ENCODE measurements at places on chromosomes 7 and 10.

GRCh38 chr10:130036296-130037065, 72.4 kb upstream of the EBF3 start:
- no peak for DNase-seq

DNA sequence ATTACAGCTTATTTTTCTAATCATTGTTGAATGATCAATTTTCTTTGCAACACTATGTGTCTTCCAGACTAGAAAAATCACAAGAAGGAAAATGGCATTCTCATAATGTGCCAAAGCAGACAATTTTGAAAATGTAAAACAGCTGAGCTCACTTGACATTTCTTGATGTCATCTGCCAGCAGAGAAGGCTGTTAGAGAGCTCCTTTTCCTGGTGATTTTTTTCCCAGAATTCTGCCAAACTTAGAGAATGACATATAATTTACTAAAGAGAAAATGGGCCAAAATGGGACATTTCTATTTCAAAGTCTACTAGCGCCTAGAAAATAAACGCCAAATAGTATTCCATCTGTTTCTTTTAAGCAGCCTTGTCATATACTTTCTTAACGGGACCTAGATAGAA, 88.9 kb upstream of the CSTF2T start:
- no peak for DNase-seq

GRCh38 chr10:80415734-80416478, 7.6 kb downstream of the PRXL2A start:
- no peak for DNase-seq

DNA sequence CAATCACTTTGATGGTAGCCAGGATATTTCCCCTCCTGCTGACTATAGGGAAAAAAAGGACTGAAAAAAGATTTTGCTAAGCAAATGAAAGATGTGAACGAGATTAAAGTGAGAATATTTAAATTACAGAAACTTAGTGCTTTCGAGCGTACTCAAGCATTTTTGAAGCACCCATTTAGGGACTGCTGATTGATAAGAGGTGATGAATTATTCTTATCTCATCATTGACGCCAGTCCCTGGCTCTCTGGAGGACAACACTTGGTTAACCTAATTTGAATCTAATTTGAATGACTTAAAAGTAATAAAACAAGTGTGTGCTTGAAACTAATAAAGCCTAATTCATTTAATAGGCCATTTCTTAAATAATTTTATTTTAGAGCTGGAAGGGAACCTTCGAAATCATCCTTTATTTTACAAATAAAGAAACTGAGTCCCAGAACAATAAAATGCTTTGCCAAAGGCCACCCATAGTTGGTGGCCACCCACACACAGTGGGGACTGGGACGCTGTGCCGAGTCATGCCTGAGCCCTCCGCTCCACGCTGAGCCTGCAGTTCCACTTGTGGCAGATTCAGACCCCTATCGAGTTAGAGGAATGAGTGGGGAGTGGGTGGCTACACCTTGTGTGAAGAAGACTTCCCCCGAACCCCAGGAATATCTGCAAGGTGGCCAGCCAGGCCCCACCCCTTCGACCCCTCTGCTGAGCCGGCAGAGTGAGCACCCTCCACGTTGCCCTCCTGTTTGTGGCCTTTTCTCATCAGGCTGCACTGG, 61.1 kb upstream of the SAMD8 start:
- DNase-seq, result no peak

GRCh38 chr7:68429411-68430117, 1168.7 kb upstream of the AUTS2 start:
- no peak for DNase-seq

- DNase-seq, result no peak
Measured at GRCh38 chr7:27248427-27248806, 5.8 kb downstream of the EVX1 start.

DNA sequence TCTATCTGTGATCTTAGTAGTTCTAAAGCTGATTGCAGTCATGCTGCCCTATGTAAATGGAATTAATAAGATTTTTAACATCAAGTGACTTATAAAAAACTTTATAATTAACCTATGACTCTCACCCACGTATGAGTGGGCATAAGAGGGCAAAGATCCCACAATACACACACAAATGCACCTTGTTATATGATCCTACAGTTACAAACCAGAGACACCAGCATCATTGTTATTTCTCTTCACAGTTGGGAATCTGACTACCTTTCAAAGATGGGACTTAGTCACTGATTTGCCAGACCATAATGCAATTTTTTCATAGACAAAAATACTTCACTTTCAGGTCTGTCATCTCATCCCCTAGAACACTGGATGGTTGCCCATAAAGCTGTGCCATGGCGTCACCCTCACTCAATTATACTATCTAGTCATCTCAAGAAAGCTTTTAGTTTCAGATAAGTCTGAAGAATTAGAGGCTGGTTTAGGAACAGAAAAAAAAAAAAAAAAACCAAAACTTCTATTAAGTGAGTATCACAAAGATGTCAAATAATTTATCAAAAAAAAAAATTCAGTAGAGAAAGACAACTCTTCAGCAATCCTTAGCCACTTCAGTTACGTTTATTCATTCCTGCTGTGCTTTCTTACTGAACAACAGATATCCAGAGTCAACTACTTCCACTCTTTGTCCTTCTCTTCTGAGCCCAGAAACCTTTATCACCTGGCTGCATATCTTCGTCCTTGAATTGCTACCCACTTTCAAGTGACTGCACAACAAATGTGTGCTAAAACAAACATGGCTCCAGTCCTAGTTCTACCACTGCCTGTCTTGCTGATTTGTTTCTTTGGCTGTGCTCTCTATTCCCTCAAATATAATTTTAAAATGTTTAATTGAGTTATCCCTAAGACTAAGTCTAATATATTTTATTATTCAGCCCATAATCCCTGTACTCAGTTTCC, 175.0 kb upstream of the CHRM2 start:
- no peak for DNase-seq

GRCh38 chr10:500876-501275, 188.6 kb downstream of the DIP2C start:
- DNase-seq, result no peak

- peak; percentile 10 for DNase-seq
Measured at GRCh38 chr7:23531050-23531793, 559 bp downstream of the TRA2A start.

DNA sequence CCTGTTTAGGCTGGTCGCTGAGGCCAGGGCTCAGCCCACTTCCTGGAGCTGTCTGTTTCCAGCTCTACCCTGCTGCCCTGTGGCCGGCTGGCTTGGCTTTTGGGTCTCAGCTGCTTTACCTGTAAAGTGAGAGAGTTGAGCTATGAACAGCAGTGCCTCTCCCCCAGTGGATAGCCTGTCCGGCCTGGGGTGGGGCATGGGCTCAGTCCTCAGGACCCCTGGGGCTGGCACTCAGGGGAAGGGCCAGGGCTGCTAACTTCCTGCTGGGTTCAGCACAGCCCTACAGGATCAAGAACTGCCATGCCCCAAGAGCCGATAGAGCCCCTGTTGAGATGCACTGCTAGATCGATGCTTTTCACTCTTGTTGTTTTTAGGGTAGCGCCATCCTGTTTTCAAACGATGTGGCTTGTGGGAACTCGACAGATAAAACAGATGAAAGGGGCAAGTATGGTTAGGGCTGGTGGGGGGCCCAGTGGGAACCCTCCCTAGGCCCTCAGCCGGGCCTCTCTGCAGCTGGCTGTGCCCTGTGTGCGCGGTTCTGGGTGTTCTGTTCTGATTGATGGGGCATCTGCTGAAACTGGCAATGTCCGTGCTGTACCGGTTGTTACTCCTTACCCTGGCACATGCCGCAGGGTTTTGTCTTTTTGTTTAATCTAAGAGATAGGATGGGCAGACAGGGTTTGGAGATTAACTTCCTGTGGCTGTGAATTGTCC, 10.0 kb upstream of the SFRP5 start:
- DNase-seq, result no peak

DNA sequence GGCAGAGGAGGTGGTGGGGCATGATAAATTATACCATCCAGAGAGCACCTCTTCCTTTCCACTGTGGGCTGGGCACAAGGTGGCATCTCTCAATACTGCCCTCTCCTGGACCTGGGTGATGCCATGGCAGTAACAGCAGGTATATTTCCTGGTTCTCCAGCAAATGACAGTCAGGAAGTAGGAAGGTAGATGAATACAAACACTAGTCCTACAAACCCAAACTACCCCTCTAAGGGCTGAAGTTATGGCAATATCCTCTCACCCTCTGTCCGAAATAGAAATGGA, 1004.9 kb downstream of the KCNMA1 start:
- DNase-seq, result no peak

- DNase-seq, result no peak
Measured at GRCh38 chr10:113843972-113844485, 9.9 kb downstream of the DCLRE1A start.

DNA sequence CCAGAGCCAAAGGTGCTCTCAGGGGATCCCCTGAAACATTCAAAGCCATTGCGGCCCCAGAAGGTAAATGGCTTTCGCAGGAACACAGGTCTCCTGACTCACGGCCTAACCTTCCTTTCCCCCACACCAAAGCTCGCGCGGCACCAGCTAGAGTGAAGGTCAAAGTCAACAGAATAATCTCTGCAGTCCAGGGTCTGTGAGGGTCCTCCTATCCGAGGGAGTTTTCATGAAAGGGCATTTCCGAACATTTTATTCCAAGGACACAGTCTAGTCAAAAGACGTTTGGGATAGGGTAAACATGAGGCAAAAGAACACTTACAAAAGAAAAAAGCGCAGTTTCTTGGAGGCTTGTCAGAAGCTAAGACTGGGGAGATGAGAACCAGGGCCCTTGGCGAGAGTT, 559 bp upstream of the STEAP2 start:
- no peak for DNase-seq

DNA sequence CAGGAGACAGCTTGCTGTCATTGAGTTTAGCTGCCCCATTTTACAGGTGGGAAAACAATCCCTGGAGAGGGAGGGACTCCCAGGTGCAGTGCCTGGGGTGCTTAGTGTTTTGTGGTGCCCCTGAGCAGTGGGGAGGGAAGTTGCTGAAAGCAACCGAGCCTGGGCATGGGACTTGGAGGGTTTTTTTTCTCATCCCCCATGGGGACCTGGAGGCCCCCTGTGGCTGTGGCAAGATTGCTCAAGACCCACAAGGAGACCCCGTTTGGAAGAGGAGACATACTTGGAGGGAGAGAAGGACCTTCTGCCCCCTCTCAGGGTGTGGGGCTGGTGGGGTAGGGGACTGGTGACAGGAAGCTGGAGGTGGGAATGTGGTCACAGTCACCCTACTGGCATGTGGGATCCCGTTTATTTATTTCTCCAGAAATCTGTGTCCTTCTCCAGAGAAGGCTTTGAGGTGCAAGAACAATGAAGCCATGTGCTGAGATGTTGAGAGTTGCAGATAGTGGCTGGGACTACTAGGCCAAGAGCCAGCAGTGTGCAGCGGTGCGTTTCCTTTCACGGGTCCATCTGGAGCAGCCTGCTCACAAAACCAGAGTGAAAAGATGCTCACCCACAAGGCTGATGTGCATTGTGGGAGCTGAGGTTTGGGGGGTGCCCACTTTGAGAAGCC, 21.5 kb downstream of the ZMIZ1 start:
- DNase-seq, result no peak

DNA sequence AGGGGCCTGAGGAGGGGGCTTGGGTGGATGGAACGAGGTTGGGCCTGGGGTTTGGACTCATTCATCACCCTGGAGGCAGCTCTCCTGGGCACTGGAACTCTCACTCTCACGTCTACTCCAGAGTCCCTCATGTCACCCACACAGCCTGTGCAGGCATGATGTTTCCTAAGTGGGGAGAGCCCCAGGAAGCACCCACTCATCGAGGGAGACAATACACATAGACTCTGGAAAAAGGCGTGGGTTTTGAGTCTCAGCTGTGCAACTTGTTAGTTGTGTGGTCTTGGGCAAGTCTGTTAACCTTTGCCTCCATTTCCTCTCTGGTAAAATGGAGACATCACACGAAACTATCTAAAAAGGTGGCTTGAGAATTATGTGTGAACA, 25.9 kb upstream of the RBM20 start:
- DNase-seq, result no peak

- no peak for DNase-seq
Measured at GRCh38 chr7:34709771-34710170, 51.8 kb downstream of the NPSR1 start.

GRCh38 chr10:4063717-4064116, 278.7 kb upstream of the KLF6 start:
- no peak for DNase-seq

DNA sequence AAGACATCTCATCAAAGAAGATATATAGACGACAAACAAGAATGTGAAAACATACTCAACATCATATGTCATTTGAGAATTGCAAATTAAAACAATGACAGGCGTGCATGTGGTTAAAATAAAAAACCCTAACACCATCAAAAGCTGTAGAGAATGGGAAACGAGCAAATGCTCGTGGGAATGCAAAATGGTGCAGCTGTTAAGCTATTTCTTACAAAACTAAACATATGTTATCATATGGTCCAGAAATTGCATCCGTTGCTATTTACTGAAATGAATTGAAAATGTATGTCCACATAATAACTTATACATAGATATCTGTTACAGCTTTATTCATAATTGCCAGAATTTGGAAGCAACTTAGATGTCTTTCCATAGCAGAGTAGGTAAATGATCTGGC, 574.4 kb downstream of the TNS3 start:
- DNase-seq, result no peak

DNA sequence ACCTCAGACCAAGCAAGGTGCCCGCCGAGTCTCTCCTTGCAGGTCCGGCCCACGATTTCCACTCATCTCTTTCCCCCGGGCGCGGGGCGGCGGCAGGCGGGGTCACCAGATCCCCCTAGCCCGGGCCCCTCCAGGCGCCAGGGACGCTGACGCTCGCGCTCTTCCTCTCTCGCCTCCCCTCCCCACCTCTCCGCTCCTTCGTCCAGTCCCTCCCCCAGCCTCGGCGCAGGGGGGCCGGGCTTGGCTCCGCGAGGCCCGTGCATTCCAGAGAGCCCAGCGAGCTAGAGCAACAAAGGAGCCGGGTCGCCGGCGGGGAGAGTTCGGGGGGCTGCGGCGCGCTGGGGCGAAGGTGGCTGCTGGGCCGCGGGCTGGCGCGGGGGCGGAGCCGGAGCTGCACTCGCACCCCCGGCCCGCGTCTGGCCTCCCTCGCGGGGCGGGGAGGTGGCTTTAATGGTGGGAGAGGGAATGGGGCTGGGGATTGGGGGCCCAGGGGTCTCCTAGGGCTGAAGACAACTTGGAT, at the start of gene SMO:
TSS of gene SMO (plus strand) at position 262 of the 520 bp plus-strand sequence. CDS start 519 bp downstream, outside the sequence.
- DNase-seq, result no peak

GRCh38 chr10:48210966-48211365, 63.5 kb downstream of the FRMPD2 start:
- DNase-seq, result no peak

GRCh38 chr7:21504021-21504420, 38.8 kb upstream of the DNAH11 start:
- DNase-seq, result no peak

- no peak for DNase-seq
Measured at GRCh38 chr10:110017907-110018306, 10.1 kb downstream of the ADD3 start.
